AG04449 (cell line): ENCODE measurements at places on chromosomes 12 and 14.
A peak's percentile ranks its signal among the peaks of the same experiment; 100 is the strongest.

GRCh38 chr12:4275870-4276301 lies 2.3 kb downstream of the CCND2 start:
- DNase-seq, result no peak

DNA sequence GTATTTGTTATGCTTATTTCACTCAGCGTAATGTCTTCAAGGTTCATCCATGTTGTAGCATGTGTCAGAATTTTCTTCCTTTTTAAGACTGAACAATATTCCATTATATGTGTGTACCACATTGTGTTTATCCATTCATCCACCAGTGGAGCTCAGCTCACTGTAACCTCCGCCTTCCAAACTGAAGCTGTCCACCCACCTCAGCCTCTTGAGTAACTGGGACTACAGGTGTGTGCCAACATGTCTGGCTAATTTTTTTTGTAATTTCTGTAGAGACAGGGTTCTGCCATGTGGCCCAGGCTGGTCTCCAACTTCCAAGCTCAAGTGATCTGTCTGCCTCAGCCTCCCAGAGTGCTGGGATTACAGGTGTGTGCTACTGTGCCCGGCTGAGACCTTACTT lies 21.1 kb downstream of the CCDC77 start:
- no peak for DNase-seq

- no peak for DNase-seq
Observed at GRCh38 chr12:123064366-123064765, 83.9 kb downstream of the ARL6IP4 start.

DNA sequence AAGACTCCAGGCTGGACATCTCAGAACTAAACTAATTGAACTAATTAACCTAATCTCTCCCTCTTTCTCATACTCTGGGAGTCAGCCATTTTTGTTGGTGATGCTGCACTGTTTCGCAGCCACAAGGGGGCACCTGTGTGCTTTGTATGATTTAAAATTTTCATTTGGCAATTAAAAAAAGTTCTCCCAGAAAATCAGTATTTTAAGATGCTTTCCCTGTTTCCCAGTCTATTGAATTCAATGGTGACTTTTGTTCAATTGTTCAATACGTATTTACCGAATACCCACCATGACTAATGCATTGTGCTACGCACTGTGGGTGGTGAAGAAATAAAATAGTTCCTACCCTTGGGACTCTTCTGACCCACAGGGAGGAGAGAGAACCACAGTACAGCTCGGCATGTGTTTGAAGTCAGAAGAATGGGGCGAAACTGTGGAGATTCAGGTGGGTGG lies 63.7 kb downstream of the ZNF664 start:
- no peak for DNase-seq

DNA sequence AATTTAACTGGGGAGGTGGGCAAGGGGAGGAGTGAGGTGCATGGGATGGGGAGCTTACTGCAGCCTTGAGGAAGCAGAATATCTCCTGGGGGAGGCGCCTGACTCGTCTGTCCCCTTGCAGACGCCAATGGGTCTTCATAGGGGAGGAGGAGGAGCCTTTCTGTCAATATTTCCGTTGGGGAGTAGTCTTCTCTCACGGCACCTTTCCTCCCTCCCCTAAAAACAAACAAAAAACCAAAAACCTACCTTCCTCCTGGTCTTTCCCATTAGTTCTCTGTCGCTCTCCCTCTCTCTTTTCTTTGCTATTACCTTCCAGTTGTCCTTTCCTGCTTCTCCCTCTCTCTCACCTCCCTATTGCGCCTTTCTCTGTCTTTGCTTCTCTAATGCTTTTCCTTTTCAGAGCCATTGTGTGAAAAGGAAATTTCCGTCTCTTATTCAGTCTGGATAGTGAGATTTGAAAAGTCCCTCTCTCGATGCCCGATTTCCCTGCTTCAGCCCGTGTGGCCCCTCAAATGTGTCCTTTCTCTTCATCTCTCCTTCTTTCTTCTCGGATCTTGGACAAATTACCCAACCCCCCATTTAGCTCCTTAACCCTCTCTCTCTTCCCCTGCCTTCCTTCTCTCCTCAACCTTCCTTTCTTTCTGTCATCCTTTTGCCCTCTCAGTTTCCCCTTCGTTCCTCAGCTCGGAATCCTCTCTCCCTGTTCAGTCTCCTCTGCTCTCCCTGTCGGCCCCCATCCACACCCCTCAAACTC lies 5.9 kb downstream of the GPR84 start:
- no peak for DNase-seq

DNA sequence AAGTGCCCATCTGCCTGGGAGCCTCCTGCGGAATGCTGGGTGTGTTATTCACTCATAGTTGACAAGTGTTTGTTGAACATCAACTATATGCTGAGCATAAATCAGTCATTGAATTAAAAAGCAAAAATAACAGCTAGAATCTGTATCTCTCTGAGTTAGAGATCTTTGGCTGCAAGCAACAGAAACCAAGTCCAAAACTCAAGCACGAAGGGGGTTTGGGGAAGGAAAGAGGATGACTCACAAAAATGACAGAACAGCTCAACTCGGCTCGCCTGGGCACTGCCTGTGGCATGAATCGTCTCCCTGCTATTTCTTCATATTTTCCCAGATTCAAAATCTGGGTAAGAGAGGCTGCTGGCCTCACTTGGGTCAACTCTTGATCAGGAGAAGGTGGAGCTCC lies 72.6 kb upstream of the NCOR2 start:
- DNase-seq, result peak; percentile 17

GRCh38 chr14:100305324-100306100 lies 732 bp downstream of the SLC25A29 start:
- DNase-seq, result no peak

DNA sequence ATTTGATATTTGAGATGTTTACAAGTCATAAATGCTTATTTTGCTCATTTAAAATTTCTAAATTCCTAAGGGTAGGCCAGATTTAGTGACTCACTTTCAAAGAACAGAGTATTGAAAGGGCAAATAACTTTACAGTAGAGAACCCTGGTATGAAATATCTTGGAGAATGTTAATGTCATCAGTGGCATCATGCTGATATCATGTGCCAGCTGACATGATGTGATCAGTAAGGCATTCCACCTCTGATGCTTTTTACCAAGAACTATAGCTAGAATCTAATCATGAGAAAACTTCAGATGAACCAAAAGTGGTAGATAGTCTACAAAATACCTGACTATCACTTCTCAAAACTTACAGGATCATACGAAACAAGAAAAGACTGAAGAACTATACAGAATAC lies 2.9 kb upstream of the FLRT2 start:
- no peak for DNase-seq

- no peak for DNase-seq
Observed at GRCh38 chr12:30978639-30979038, 52.1 kb downstream of the TSPAN11 start.

DNA sequence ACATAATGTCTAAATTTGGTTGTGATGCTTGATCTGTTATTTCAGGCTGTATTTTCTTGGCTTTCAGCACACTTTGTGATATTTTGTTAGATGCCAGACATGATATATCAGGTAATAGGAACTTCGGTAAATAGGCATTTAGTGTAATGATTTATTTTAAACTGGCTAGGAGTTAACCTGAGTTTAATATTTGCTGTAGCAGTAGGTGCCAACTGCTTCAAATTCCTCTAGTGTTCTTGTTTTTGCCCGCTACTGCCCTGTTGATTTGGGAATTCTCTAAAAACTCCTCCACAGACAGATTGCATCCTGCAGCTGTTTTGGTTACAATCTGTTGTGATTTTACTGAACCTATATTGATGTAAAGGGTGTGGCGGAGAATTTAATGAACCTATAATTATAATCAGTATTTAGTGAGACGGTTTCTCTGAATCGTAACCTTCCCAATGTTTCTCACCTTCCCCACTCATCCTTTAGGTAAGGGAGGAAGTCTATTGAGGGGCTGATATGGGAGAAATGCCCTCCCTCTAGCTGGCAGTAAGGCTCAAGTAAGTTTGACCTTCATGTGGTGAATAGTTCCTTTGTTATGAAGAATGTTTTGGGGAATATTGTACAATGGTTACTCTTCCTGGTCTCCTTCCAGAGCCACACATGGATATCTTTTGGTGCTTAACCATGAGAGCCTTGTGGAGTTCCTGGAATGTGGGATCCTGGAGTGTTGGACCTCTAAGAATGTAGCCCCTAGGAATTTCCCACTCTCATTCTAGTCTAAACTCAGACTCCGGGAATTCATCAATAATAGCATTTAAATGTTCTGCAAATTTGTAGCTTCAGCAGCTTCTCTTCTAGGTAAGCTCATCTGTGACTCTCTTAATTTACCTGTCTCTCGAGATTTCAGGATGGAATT lies 634.1 kb downstream of the FSCB start:
- no peak for DNase-seq

DNA sequence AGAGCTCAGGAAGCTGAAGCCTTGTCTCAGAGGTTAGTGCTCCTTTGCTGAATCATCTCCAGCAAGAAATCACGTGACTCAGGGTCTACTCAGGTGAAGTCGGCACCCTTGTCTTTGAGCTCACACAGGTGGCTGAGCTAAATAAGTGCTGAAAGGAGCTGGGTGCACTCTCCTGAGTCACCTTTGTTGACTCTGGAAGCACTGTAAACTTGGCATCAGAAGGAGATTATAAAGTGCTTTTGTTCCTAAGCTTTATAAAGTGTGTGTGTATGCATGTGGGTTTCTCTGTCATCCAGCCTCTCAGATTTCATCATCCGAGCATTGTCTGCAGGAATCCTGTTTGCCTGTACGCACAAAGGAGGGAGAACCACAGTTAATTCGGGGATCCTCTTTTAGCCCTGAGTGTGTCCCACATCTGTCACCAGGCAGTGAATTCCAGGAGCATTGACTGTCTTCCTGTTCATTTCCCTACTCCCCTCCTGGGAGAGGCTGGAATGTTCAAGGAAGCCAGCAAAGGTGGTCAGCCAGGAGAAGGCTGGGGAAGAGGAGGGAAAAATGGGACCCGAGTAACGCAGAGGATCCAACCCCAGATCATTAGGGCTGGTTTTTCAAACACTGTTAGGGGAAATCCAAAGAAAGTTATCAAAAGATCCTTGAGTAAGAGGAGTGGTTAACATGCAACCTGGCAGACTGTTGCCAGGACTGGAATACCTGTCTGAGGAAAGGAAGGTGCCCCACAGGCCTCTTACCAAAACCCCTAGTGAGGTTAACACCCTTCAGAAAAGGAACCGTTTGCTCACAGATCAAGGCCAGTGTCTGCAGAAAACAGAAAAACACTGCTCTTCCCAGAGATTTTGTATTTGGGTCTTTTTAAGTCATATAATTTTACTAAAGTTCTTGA lies 157.5 kb upstream of the HIF1A start:
- no peak for DNase-seq

DNA sequence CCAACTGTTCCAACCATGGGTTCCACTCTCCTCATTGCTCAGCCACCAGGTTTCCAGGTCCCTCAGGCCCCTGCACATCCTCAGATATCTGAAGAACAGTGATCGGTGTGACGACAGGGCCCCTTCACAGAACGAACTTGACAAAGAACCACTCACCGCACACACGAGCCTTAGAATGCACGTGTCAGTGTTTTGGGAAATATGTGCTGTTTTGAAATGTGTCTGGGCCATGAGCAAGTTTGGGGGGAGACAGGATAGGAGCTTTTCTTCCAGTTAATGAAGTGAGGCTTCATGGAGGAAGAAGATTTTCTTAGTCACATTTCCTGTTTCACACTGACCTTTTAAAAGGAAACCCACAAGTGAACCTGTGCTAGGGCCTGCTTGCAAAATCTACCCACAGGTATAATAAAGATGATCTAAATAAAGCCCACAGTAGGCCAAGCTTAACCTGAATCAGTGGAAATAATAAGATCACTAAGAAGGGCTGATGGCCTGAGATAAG lies 58.6 kb downstream of the ZFP36L1 start:
- no peak for DNase-seq

DNA sequence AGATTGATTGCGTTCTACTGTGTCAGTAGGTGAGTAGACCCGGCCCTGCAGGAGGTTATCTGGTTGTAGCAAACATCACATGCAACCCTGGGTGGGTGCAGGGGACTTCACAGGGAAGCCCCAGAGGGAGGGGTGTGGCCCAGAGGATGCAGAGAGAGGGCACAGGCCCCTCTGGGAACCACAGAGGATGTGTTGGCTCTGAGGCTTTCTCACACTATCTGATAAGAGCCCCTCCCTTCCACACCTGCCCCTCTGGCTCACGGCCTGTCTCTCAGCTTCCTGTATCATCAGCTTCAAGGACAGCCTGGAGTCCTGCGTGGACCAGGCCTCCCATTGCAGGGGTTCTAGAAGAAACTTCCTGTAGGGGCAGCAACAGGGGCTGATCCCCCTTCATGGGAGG lies 101.9 kb downstream of the RIN3 start:
- DNase-seq, result no peak

- no peak for DNase-seq
Observed at GRCh38 chr14:101125719-101126651, 222.5 kb upstream of the RTL1 start.

GRCh38 chr12:107845226-107845979 lies 70.9 kb downstream of the ASCL4 start:
- DNase-seq, result no peak

DNA sequence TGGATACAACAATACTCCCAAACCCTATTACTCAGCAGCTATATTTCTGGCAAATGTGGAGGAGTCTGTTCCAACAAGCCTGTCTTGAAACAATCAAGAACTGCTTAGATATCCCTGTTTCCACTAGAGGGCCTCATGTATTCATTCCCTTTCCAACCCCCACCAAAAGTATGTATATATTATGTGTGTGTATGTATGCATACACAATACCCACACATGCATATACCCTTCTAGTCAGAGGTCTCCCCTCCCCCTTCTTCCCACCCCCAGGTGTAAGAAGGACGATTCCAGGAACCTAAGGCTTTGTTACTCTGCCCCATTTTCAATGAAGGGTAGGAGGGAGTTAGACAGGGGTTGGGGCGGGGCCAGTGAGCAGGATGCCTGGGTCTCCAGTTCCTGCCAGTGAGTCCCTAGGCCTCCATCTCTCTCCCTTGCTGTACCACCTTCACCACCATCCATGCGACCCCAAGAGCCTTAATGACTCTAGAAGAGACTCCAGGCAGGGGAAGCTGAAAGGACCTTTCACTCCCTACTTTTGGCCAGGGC lies at the start of gene DGKA:
Gene DGKA (plus strand): TSS at position 392 of the 546 bp plus-strand sequence. CDS start 5,342 bp downstream, outside the sequence.
- DNase-seq, result peak; percentile 55

- DNase-seq, result peak; percentile 31
Observed at GRCh38 chr14:96204151-96205058, at the start of gene BDKRB2. TSS of gene BDKRB2 (plus strand) at chr14:96204839. CDS start at chr14:96237108, 32,269 bp downstream.

DNA sequence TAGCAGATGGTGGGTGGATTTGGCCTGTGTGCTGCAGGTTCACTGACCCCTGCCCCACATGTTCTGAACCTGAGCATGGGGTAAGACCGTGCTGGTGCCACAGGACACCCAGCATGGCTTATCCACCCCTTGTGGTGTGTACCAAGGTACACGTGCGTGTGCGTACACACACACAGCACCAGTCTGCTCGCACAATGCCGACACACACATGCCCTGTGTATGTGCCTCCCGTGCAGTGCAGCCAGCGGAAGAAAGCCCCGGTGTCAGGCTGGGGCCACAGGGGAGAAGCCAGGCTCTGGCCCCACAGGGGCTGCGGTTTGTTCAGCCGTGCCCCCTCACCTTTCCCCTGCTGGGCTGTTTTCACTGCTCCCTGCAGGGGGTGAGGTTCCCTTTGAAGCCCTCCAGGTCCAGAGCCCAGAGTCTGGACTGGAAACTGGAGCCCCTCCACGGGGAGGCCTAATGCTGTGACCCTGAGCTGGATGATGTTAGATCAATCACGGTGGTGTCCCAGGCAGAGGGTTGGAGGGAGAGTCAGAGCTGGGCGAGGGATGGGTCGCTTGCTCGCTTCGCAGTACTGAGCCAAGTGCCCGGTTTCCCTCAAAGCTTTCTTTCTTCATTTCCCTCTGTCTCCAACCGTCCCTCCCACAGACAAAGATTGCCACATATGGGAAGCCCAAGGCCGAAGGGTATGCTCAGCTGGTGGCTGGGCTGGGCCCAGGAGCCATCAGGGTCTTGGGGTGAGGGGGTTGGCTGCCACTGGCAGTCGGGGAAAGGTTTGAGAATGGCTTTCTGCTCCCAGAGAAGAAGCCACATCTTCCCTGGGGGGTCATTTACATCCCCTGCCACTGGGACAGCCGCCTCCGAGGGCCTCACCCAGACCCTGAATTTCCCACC lies 6.2 kb downstream of the DTX1 start:
- DNase-seq, result no peak
